ENCODE measurements at places on chromosomes 16 and 17. TPM values are rescaled to one million over a fixed set of nuclear protein-coding genes. Genes with fewer than 3 reads are reported as not detected.

The ZNF385C gene
- 0.67 TPM for total RNA-seq

The EPN3 gene
- total RNA-seq, result 12.2 TPM

The PRSS36 gene
- total RNA-seq, result 0.83 TPM

The SOCS7 gene
- total RNA-seq, result 23.2 TPM

The KRT24 gene
- total RNA-seq, result not detected

The SLFN13 gene
- total RNA-seq, result 8.6 TPM

The SPNS3 gene
- total RNA-seq, result not detected

The AKTIP gene
- 26.0 TPM for total RNA-seq

The ZNF469 gene
- total RNA-seq, result 3.2 TPM

Data from mammary epithelial cell (primary cell).